ENCODE measurements at places on chromosomes 2 and 18.

GRCh38 chr2:225667445-225667844 lies 267.9 kb downstream of the NYAP2 start:
- DNase-seq: no peak

- DNase-seq: no peak
These were observed 25.8 kb downstream of the XDH start for GRCh38 chr2:31388736-31389135.

DNA sequence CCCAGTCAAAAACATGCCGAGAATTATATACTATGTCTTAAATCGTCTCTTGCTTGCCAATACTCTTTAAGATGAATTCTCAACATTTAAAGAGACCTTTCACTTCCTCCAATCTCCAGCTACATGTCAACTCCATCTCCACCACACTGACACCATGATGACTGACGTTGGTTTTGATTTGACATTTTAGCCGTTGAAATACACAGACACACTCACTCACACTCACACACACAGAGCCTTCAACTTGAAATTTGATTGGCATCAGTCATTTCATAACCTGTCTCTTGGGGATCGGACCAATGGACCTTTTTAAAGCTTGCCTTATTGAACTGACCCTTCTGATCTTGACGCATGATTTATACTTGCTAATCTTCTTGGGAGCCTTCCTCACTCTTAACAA lies 230.8 kb upstream of the PIK3C3 start:
- DNase-seq: no peak

- DNase-seq: no peak
These were observed 15.0 kb upstream of the OTOF start for GRCh38 chr2:26492749-26493515.

- DNase-seq: no peak
These were observed 3.4 kb upstream of the CXCR4 start for GRCh38 chr2:136121204-136121910.
